ENCODE measurements at places on chromosomes 1 and 21.

DNA sequence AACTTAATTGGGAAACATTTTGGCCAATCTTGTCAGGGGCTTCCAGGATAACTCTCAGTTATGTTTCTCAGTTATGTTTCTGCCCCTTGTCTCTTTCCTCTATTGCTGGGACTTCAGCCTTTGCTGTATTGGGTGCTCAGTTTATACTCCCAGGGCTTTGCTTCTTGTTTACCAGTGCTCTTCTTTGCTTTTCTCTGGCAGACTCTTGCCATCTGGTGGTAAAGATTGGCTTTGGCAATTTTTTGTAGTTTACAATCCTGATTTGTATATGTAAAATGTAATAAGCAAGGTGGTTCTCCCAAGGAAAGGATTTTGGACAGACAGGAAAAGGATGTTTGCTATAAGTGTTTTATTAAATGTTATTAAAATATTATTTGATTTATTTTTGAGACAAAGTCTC lies 37.9 kb downstream of the FABP3 start:
- no peak for DNase-seq

- no peak for DNase-seq
Observed at GRCh38 chr1:236766506-236766905, 28.6 kb upstream of the MTR start.

GRCh38 chr1:116574581-116575291 lies 3.9 kb upstream of the CD58 start:
- peak; percentile 54 for DNase-seq

GRCh38 chr1:215824245-215824644 lies 257.1 kb downstream of the KCTD3 start:
- DNase-seq, result no peak

DNA sequence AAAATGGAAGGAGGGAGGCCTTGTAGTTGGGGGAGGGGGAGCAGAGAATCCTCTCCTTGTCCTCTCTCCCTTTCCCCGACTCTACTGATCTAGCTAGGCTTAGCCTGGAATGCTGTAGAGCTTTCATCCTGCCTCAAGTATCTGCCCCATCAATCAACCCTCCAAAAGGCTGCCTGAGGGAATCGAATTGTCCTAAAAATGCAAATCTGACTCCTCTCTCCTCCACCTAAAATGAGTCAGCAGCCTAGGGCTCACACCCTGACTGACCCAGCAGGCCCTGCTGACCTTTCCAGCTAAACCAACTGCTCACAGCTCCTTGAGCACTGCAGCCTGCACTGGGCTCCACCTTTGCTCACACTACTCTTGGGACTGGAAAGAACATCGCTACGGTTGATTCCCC lies 2.8 kb downstream of the HPDL start:
- no peak for DNase-seq

Data from SJSA1 (cell line).